Nephron progenitor cell (in vitro differentiated cells): ENCODE measurements at places on chromosomes 1 and 21.

GRCh38 chr1:226627924-226628611 lies 79.5 kb downstream of the STUM start:
- DNase-seq = no peak

- DNase-seq = no peak
Observed at GRCh38 chr1:19444296-19445021, 40.9 kb downstream of the CAPZB start.

DNA sequence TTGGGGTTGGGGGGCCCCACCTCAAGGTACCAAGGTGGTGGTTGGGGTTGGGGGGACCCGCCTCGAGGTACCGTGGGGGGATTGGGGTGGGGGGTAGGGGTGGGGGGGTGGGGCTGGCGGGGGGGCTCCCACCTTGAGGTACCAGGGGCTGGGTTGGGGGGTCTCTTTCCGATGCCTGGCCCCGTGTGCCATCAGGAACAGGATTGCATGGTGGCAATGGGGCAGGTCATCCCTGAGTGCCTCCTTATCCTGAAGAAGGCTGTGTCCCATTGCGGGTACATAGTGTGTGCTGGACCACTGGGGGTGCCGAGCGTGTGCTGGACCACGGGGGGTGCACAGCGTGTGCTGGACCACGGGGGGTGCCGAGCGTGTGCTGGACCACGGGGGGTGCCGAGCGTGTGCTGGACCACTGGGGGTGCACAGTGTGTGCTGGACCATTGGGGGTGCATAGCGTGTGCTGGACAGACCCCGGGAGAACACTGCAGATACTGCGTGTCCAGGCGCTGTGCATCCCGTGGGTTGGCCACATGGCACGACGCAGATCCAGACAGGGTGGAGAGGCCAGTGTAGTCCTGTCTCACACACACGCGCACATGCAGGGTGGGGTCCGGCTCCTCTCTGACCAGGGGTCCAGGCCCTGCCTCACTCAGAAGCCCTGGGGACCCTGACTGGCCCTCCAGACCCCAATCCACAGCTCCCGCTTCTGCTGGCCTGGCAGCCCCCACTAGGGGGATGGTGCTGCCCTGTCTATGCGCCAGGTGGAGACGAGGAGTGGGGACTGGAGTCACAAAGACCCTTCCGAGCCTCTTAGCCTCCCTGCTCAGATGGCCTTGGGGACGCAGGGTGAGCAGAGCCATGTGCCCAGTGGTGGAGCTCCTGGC lies 4.2 kb downstream of the SCNN1D start:
- no peak for DNase-seq

GRCh38 chr1:117205368-117205767 lies 5.4 kb downstream of the VTCN1 start:
- no peak for DNase-seq

GRCh38 chr1:214700437-214700836 lies 97.4 kb downstream of the CENPF start:
- DNase-seq = no peak

GRCh38 chr1:51570063-51570710 lies 46.7 kb upstream of the OSBPL9 start:
- DNase-seq = no peak

GRCh38 chr1:241203817-241204216 lies 153.2 kb downstream of the RGS7 start:
- DNase-seq = no peak

GRCh38 chr1:11691302-11691914 lies at the start of gene DRAXIN:
Gene DRAXIN (plus strand): TSS chr1:11691710. CDS start chr1:11706259, 14,549 bp downstream.
- peak; percentile 79 for DNase-seq

DNA sequence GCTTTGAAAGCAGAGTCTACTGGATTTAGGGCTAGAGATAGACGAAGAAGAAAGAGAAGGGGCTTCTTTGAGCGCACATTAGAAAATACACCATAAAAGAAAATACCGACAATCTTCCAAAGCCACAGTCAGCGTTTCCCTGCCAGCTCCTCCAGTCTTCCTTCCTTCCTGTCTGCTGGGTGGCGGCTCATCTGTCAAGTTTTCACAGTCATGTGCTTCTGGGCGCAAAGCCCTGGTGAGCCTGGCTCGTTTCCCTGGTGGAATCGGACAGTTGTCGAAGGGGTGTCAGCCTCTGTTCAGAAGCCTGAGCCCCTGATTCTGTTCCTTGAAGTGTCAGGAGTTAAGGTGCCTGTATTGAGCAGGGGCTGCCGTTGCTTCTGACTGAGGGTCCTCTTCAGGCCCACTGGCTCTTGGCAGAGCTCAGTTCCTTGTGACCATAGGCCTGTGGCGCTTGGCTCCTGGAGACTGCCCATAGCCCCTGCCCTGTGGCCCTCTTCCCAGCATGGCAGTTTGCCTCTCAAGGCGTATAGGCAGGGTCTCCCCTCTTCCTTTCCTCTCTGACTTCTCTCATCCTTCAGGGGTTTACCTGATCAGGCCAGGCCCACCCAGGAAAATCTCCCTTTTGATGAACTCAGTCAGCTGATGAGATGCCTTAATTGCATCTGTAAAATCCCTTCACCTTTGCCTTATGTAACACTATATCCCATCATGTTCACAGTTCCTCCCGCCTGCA lies 58.6 kb downstream of the ADARB1 start:
- no peak for DNase-seq

GRCh38 chr21:44982558-44983250 lies 42.9 kb downstream of the SLX9 start:
- no peak for DNase-seq

GRCh38 chr1:113058941-113059706 lies 13.9 kb upstream of the LRIG2 start:
- DNase-seq = peak; percentile 31
